ENCODE measurements at places on chromosomes 6 and 20.

DNA sequence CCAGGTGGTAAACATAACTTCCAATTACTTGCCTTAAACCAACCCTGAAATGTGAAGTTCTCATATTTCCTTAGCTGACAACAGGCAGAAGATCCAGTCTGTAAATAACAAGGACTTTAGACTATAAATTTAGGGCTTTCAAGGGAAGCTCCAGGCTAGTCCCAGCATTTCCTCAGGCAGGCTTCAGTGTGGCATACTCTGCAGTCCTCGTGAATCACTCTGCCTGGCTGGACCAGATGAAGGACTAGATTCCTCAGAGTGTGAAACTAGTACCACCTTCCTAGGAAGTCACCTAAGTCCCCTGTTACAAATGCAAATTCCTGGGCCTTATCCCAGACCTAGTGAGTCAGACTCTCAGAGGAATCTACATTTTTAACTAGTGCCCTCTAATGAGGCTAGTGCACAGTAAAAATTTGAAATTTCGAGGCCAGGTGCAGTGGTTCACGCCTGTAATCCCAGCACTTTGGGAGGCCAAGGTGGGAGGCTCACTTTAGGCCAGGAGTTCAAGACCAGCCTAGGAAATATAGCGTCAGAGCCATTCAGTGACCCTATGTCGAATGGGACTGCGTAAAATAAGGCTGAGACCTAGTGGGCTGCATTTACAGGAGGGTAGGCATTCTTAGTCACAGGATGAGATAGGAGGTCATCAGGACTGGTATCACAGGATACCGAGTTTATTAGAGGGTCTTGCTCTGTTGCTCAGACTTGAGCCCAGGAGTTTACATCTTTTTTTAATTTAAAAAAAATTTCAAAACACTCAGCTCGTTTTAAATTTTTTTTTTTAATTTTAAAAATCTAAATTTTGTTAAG, 279.6 kb upstream of the JARID2 start:
- DNase-seq, result no peak

- no peak for DNase-seq
These were observed 126.7 kb downstream of the IRF4 start for GRCh38 chr6:518218-518617.

GRCh38 chr6:53710788-53711187, 45.2 kb upstream of the KLHL31 start:
- DNase-seq, result no peak

- no peak for DNase-seq
These were observed 25.2 kb downstream of the TRIM38 start for GRCh38 chr6:25987845-25988244.

DNA sequence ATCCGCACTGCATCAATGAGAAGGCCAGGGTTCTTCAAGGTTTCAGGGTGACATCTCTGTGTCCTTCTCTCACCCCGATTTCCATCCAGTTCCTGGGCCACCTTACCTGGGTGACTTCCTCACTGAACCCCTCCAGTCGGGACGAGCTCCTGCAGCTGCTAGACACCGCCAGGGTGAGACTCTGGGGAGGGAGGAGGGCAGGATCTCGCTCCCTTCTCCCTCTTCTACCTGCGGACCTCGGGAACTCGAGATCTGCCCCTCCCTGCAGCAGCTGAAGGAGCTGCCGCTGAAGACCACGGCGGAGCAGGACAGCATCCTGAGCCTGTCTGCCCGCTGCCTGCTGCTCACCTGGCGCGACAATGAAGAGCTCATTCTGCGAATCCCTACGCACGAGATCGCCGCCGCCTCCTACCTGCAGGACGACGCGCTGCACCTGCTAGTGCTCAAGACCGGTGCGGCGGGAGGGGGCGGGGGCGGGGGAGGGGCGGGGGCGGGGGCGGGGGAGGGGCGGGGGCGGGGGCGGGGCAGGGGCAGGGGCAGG, 7.5 kb downstream of the CCM2L start:
- peak; percentile 41 for DNase-seq

- no peak for DNase-seq
These were observed 20.5 kb upstream of the FOXQ1 start for GRCh38 chr6:1291381-1291780.

- no peak for DNase-seq
These were observed 621.2 kb upstream of the EYS start for GRCh38 chr6:66328200-66328599.

DNA sequence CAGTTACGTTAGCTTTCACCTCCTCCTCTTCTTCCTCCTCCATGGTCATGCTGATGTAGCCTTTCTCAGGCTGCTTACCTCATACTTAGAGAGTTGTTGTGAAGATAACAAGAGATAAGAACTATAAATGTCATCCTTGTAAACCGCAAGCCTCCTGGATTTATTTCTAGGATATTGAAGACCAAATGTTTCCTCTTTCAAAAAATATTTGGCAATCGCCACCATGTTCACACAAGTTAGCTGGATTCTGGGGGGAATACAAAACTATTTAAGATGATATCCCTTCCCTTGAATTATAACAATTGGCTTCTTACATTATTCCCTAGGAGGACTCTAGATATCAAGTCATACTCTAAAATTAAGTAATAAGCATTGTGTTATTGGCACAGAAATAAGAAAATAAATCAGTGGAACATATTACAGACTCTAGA, 99.8 kb upstream of the PLEKHG1 start:
- DNase-seq, result no peak

DNA sequence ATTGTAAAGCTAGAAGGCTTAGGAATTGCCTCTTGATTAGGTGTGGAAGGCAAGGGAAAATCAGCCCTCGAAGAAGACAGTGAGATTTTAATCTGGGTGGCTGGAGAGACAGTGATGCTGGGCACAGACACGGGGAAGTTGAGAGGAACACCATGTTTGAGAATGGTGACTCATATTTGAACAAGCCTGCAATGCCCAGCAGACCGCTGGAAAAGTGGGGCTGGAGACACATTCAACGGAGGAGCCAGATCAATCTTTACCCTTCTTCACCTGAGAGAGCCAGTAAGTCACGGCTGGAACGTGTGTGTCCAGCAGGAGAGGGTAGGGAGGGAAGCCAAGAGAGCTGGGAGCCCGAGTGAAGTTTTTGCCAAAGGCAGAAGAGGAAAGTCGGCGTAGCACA, 3.7 kb upstream of the ESR1 start:
- no peak for DNase-seq

DNA sequence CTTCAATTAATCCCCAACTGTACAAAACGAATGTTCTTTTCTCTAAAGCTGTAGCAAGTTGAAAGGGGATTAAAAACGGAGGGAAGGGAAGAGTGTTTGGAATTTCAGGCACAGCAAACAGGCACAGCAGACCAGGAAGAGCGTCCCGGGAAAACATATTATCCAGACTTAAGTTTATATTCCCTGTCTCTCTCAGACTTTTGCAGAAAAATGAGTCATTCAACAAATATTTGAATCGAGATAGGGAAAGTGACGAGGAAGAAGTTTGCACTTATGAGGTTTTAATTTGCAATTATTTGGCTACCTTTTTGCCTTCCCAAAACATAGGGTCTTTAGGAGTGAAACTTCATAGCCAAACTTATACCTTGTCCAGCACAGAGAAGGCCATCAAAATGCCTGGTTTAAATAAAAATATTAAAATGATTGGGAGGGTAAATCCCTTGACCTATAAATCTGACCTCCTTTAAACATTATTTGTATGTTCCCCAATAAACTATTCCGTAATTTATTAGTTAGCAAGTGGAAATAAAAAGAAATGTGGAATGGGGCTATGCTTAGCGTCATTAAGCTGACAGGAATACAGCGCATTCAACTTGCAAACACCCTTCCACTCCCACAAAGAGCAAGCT, 16.0 kb downstream of the HFE start:
- DNase-seq, result no peak

GRCh38 chr6:67736816-67737215, 898.3 kb upstream of the ADGRB3 start:
- no peak for DNase-seq

DNA sequence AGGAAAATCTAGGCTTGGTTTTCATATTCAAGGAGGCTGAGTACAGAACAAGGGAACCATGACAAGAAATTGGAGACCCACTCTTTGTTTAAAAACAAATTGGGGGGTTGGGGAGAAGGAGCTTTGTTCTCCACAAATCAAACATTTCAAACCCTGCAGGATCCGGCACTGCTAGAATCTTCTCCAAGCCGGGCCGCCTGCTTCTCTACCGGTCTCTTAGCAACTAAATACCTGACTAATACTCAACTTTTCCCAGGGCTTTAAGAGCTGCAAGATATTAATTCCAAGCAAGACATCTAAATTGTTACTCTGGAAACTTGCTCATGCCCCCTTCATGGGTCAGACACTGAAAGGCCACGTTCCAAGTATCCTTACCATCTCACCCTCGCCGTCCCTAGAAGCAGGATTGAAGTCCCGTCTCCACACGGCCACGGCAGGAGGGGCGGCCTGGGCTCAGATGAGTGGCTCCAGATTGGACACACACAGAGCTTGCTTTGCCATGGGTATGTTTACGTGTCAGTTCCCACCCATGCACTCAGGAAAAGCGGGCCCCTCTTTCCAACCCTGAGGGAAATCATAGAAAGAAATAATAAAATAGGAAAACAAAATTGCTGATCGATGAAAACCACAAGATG, 126.4 kb upstream of the CDH4 start:
- DNase-seq, result no peak

DNA sequence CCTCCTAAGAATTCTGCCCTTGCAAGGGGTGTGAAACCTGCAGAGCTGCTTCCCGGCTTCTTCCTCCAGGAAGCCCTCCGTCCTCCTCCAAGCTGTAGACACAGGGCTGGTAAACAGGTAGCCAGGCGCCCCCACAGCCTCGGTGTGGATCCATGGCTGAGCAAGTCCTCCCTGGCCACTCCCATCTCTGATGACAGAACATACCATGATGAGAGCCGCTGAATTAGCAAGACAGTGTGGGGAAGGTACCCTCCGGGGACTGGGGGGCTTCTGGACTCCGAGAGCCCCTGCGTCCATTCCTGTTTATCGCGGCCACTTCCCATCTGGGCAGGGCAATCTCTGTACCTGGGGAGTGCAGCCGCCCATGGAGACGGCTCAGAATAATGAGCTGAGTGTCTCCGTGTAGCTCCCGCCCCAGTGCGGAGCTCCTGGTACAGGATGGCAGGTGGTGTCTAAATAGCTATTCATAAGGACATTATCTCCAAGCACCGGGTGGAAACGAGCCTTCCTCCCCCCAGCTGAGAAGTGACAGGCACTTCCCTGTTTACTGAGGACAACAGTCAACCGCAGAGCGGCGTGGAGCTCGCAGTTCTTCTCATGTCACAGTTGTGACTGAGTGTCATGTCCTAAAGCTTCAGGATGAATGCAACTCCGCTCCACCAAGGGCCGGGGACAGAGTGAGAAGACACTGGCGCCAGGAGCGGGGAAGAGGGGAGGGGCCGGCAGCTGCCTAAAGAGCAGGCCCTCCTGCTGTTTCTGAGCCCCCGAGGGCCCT, 22.7 kb upstream of the NTSR1 start:
- DNase-seq, result no peak

DNA sequence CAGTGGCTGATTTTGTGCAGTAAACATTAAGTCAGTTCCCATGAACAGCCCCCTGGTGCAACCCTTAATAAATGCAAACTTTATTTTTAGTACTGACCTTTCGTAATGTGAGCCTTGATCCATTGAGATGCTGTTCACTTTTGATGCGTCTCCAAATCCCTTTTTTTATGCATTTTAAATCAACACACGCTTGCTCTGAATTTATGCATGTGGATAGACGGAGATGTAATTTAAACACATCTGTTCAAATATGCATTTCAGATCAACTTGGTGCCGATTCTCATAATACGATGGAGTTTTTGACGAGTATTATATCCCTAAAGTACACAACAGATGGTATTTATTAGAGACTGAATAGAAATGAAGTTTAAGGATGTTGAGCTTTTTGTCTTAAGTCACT, 505.7 kb downstream of the CDKAL1 start:
- no peak for DNase-seq

DNA sequence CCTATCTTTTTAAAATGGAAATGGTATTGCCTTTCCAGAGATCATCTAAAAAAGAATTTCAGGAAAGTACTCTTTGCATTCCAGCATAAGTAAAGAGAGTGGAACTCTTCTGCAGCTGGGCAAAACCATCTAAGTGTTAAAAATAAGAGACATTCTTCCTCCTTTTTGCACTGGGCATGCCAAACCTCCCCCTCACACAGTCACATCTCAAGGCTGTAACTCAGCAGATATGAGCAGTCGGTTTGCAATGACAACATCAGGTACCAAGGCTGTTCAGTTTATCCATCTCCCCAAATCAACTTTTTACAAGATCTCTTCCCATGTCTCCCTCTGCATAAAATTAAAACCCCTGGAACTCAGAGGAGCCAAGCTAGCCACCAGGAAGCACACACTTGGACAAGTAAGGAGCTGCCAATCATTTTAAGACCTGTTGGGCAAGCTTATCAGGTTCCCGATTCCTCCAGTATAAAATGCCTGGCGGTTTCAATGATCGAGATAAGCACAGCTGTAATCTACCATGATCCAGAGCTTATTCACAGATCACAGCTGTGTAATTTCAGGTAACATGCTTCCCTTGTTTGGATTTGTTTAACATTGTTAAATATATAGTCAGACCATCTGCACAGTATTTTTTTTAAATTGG, 23.2 kb downstream of the ID4 start:
- DNase-seq, result no peak

DNA sequence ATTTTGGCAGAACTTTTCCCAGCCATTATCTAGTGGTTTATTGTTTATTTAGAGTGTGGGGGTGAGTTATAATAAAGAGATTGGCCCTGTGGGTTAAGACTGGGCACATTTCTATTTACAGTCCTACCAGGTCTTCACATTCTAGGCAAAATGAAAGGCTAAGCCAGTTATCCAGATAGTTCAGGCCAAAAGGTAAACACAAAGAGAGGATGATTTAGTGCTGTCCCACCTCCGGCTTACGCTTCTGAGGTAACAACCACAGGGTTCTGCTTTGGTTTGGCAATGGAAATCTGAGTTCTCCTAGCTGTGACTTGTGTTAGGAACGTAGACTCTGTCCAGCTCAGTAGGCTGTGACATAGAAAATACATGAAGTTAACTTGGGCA, 50.3 kb upstream of the PTPRK start:
- DNase-seq, result no peak

- DNase-seq, result no peak
These were observed 104.4 kb downstream of the RALGAPA2 start for GRCh38 chr20:20608041-20608440.

GRCh38 chr6:39428152-39428551, 105.7 kb upstream of the KCNK16 start:
- no peak for DNase-seq

DNA sequence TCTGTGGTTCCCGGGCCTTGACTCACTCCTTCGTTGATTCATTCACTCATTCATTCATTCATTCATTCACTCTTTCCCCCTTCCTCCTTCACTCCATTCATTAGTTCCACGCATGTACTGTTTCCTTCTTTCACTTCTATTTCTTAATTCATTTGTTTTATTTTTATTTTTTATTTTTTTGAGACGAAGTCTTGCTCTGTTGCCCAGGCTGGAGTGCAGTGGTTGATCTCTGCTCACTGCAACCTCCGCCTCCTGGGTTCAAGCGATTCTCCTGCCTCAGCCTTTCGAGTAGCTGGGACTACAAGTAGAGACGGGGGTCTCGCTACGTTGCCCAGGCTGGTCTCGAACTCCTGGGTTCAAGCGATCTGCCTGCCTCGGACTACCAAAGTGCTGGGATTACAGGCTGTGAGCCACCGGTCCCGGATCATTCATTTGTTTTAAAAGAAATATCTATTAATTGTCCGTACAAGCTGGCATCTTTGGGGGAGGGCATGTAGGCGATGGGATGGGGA, 427 bp upstream of the NFKBIE start:
- DNase-seq, result no peak

Measured in activated CD8-positive, alpha-beta memory T cell treated with anti-CD3 and anti-CD28 coated beads, Interleukin-2, amount 50 U/mL, for 4 hours (primary cell).